Nephron progenitor cell (in vitro differentiated cells): ENCODE measurements at places on chromosomes 7 and 10.

- DNase-seq = no peak
Observed at GRCh38 chr7:26646336-26647048, 217.9 kb downstream of the SKAP2 start.

GRCh38 chr7:47400001-47400400 is 181.9 kb downstream of the TNS3 start:
- no peak for DNase-seq

- no peak for DNase-seq
Observed at GRCh38 chr10:69025370-69025896, 36.8 kb downstream of the KIFBP start.

DNA sequence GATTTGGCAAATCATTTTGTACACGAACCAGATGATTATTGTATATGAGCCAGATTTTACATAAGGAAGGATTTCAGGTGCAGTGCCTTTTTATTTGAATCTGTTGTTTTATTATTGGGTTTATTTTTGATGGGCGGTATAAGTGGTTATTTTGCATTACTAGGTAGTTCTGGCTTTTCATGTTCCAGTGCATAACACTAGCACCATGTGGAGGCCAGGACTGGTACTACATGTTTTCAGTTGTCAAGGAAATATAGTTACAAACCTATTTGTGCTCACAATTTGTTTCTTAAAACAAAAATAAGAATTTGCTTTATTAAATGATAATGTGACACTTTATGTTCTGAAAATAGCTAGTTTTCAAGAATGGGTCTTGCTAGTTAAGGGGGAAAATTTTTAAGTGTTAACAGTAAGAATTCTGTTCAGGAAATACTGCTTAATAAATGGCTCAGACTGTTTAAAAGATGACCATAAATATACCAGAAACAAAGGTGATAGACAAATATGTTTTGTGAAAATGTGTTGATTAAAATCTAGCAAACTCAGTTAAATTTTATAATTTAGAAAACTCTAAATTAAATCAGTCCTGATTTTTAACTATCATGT is 7.1 kb upstream of the SEMA3E start:
- peak; percentile 36 for DNase-seq

GRCh38 chr10:89206402-89207180 is 526 bp downstream of the CH25H start:
- DNase-seq = peak; percentile 22

DNA sequence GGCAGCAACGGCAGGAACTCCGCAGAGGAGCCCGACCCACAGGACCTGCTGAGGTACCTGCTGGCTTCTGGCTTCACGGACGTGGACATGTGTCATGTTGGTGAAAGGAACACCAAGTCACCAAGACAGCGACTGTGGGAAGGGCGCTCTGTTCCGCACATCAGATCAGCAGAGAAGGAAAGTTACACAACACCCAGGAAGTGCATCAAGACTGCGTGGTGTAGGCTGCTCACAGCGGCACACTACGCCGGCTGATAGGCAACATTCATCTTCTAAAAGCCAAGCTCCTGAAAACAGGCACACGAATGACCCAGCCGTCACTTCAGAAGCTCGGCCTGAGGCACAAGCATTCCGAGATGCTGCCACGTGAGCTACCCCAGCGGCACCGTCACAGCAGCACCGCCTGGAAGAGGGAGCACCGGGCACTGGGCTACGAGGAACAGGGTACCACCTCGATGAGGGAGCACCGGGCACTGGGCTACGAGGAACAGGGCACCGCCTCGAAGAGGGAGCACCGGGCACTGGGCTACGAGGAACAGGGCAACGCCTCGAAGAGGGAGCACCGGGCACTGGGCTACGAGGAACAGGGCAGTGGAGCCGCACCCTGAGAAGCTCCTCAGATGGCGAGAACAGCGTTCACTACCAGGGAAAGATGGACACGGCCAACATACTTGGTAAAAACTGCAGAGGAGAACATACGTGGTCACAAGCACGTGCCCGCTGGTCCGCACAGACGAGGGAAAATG is 86.7 kb downstream of the MAD1L1 start:
- DNase-seq = no peak

DNA sequence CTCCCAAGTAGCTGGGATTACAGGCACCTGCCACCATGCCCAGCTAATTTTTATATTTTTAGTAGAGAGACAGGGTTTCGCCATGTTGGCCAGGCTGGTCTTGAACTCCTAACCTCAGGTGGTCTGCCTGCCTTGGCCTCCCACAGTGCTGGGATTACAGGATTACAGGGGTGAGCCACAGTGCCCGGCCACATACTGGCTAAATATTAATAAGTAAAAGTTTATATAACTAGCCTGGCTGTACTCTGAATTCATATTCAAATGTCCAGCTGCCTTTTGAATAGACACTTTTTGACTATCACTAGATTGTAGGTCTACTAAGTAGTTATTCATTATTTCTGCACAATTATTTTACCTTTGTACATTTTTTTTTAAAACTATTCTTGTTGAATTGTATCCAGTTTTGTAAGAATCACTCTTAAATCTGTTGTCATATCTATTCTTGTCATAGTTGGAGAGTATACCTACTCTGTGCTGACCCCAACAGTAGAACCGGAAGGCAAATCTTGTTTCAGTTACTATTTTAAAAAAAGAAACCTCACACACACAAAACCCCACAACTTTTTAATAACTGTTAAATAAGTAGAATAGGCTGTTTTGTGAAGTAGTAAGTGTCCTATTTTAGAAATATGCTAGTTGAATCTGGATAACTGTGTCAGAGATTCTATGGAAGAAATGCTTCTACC is 29.6 kb downstream of the MINPP1 start:
- DNase-seq = no peak

DNA sequence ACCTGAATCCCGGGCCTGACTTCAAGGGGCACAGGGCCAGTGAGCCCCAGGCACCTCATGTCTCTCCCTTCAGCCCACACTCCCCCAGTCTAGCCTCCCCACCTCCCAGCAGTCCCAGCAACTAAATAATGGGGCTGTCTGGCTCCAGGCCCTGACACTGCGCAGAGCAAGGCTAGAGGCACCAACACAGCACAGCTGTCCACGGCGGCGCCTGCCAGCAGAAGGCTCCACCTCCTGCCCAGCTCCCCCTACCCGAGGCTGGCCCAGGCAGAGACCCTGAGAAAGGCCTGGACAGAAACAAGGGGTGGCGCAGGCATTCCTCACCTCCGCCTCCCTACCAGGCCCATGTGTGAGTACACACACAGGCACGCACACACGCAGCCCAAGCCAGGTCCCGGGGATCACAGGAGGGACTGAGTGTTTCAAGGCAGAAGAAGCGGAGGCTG is 6.1 kb downstream of the KCNH2 start:
- no peak for DNase-seq

GRCh38 chr7:64996305-64996704 is 5.5 kb upstream of the ZNF117 start:
- DNase-seq = no peak

DNA sequence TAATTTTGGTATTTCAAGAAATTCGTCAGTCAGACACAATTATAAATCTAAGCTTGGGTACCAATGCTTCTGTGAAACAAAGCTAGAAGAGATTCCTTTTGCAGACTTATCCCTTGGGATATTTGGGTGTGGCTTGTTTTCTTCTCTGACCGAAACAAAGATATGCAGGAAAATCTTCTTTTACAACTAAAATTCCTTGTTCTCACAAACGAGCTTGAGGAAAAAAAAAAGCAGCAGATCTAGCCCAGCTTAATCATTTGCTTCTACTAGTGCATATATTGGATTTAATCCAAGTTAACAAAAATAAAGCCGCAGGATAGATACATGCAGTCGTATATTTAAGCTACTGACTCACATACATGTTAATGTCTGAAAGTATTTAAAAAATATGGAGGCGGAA is 104.2 kb downstream of the PRTFDC1 start:
- no peak for DNase-seq

- no peak for DNase-seq
Observed at GRCh38 chr10:101895781-101896180, 52.2 kb upstream of the KCNIP2 start.

DNA sequence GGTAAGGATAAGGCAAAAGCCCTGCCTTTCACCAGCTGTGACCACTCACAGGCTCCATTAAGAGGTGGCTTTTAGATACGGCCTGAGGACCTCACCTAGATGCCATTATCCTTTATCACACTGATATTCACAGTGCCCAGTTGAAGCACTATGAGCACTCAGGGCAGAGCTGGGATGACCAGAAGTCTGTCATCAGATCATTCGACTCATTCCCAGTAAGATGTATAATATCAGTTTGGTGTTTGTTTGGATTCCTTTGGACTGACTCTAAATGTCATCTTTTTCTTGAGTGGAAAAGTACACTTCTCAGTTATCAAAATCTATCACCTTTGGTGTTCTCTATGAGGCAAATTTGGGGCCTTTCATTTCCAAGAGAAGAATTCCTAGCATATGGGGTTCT is 18.7 kb downstream of the CCDC136 start:
- DNase-seq = no peak

- DNase-seq = no peak
Observed at GRCh38 chr10:75239096-75239790, 3.5 kb upstream of the COMTD1 start.

DNA sequence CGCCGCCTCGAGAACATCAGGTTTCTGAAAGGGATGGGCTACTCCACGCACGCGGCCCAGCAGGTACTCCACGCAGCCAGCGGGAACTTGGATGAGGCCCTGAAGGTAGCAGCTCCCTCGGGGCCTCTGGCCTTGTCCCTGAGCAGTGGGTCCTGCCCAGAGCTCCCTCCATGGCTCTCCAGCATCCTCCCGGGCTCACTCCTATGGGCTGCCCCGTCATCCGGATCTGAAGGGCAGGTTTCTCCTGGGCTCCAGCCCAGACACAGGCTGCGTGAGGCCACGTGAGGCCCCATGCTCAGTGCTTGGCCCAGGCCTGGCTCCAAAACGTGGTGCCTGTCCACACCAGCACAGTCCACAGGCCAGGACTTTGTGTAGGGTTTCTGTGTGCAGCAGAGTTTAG is 32.5 kb downstream of the NUB1 start:
- DNase-seq = no peak

GRCh38 chr10:69780077-69780476 is 21.6 kb upstream of the COL13A1 start:
- DNase-seq = no peak

GRCh38 chr10:48450741-48451466 is 144.4 kb downstream of the MAPK8 start:
- DNase-seq = no peak

GRCh38 chr7:20374399-20374798 is 43.7 kb downstream of the ITGB8 start:
- no peak for DNase-seq

DNA sequence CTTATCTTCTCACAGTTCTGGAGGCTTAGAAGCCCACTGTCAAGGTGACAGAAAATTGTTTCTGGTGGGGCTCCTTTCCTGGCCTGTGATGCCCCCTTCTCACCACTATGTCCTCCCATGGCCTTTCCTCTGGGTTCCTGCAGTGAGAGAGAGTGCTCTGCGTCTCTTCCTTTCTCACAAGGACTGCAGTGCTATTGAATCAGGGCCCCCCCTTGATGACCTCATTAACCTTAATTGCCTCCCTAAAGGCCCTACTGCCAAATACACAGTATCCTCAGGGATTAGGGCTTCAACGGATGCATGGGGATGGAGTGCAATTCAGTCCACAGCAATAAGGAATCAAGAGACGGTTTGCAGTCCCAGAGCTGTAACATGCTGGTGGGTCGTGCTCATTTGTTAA is 82.0 kb upstream of the GRB10 start:
- DNase-seq = no peak

DNA sequence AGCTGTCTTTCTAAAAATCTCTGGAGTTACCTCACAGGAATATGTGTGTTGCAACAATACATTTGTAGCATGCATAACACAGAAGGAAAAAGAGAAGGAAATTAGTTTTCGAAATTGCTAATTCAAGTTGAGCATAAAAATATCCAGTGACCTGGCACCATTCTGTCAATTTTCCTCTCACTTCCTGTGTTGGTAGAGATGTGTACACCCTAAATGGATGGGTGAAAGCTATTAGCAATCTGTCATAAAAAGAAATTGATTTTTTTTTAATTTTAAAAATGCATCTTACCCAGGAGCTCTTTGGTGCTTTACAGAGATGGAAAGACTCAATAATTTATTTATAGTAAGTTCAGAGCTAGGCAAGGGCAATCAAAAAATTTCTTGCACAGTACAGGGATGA is 333.3 kb upstream of the TMEM229A start:
- DNase-seq = no peak

DNA sequence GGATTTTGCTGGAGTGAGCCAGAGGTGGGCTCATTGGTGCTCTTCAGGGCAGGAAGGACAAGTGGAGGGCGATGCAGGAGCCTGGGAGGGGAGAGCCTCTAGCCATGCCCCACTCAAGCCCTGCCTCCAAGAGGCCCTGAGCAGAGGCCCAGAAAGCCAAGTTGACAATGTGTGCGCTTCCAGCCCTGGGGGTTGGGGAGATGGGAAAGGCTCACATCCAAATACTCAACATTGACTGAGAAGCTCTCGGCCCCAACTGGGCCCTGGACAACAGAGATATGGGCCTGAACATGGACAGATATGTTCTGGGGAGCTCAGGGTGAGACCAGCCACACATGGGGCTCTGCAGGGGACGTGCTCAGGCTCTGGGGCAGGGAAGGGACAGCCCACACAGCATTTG is 39.0 kb downstream of the FRMPD2 start:
- DNase-seq = no peak

DNA sequence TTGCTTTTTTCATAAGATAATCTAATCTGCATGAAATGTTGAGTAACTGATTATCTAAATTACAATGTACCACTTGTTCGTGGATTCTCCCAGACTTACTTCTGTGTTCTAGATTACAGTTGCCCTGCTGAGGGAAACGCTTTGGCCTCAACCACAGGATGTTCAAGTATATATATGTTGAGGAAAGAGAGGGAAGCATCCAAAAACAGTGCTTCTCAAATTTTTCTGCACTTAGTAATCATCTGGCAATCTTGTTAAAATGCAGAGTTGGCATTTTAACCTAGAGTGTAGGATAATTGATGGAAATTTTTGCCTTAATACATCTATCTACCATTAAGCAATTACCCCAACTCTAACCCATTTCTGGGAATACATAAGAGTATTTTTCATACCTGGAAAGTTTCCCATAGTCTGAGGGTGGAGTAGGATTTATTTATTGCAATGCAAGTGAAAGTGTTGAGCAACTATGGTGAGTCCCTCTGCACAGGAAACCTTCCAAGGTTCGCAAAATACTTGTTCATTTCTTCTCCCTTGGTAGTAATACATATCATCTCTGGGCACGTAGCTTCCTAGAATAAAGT is 59.6 kb upstream of the C1GALT1 start:
- DNase-seq = no peak

DNA sequence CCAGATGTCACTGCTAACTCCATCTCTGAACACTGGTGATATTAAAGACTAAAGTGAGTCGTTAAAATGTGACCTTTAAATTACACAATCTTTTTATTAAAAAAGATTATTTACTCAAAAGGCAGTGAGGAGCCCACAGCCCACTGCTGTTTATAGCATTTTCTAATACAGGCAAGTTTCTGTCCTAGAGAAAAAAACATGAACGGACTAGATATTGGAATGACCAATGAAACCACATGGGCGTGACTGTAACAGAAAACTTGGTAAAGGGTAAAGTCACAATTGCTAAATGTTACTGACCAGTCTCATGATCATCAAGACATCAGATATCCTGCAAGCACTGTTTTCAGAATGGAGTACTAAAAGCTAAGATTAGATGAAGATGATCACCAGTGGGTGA is 78.7 kb downstream of the FEZF1 start:
- DNase-seq = no peak
